Transverse colon (tissue), 4 donors: ENCODE measurements at places on chromosomes 11 and 22.

DNA sequence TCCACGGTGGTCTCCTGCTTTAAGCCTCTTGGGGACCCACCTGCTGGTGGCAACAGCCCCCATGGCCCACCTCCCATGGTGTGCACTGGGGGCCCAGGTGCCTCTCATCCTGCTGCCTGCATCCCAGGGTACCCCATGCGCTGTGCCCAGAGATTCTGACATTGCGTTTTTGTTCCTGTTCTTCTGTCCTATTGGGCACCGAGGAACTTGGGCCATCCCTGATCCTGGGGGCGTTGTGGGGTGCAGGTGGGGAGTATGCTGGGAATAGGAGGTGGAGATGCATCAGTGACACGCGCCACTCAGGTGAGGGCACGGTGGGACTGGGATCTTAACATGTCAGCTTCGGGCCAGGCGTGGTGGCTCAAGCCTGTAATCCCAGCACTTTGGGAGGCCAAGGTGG lies 12.4 kb upstream of the NAP1L4 start:
- DNase-seq: no peak

DNA sequence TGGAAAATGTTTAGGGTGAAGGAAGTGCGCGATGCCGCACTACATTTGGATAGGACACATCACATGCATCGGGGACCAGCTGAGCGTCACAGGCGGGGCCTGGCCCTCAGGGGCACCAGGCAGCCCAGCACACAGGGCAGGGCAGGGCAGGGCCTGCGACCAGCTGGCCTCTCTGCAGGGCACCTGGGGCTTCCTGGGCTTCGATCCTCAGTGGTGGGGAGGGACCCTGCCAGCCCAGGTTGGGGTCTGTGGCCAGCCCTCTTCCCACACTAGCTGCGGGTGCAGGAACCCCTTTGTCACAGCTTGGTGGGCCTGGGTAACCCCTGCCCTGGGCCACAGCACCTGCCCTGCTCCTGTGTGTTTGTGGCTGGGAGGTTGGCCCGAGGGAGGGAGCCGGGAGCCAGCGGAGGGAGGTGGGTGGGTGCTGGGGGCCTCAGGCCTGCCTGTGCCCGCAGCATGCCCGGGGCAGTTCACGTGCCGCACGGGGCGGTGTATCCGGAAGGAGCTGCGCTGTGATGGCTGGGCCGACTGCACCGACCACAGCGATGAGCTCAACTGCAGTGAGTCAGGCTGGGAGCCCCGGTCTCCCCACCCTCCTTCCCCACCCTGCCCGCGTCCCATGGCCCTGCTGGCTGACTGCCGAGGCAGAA lies 37.9 kb downstream of the ST14 start:
- DNase-seq: no peak

DNA sequence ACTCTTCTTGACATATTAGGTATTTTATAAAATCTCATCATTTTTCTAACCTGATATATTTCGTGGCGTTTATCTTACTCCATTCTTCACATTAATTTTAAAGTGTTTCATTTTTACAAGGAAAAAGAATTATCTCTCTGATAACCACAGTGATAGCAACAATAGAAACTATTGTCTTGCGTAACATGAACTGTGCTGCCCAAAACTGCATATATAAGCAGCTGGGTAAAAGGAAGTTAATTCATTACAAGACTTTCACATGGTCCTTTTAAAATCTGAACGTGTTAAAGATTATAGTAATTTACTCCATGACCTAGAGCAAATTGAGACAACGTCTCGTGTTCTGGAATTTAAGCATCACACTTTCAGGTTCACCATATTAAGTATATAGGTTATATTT lies 210.4 kb upstream of the GRIA4 start:
- DNase-seq: no peak

DNA sequence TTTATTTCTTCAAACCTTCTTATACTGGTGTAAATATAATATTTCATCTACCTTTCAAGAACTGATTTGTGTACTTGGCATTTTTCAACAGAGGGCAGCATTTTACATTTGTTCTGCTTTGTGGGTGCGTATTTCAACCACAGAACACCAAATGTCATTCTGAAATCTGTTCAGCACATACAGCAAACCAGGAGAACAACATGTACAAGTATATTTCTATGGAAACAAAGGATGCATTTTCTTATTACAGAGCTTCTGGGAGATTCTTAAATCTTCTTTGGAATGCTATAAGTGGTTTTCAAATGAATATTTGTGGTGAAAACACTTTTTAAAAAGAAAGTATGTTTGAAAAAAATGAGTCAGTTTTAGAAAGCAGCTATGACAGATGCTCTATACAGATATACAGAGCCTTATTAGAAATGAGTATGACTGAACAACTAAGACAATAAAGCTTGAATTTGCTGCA lies 946.0 kb downstream of the FAM181B start:
- no peak for DNase-seq

DNA sequence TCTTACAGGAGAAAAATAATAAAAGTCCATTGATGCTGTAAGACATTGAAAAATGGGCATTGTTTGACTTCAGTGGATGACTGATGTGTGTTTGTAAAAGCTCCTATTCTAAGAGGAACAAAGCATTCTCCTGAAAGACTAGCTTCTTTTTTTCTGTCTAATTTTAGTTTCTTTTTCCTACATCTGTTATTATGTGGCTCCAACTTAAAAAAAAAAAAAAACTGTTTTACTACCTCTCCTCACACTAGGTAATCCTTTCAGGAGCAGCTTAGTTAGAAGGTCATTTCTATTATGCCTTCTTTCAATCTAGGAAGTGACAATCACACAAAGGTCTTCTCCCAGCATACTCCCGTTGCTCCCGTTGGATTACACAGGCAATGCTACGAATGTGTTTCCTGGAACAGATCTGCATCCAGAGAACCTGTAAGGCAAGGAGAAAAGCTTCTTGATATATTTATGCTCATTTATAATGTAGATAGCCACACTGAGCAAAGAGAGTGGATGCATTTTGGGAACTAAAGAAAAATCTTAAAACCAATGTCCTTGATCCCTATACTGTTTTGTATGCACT lies 595.1 kb upstream of the CCDC179 start:
- no peak for DNase-seq

DNA sequence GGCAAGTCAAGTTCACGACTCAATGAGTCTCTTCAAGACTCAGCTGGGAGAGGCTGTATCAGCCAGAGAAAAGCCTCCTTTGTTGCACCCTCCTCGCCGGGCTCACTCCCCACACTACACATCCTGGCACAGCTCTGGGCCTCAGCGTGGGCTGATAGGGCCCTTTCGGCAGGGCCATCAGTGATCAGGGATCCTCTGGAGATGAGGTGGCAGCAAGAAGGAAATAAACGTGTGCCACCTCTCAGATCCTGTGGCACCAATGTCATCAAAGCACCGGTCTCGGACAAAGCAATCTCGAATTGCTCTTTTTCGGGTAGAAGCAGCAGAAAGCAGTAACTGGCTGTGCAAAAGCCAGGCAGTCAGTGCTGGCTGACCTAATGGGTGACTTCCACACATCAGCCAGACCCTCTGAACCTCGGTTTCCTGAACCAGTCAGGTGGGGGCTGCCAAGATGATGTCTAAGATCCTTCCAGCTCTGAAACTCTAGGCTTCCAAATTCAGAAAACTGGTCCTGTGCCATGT lies 2.1 kb downstream of the EHD1 start:
- no peak for DNase-seq

- DNase-seq: no peak
These were observed 9.5 kb upstream of the DENND5A start for GRCh38 chr11:9274499-9275258.

GRCh38 chr11:23257556-23257955 lies 397.3 kb upstream of the CCDC179 start:
- no peak for DNase-seq

DNA sequence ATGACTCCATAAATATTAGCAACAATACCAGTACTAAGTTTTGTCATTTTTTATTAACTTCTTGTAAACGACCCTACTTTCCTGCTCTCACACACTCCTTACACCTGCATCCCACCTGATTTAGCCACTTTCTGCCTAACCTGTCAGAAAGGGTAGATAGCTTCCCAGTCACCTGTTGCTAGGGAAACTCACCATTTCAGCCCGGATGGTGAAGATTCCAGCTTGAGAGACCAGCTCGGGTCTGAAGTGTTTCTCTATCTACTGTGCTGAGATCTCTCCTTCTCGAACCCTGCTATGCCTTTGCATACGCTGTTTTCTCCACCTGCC lies at the start of gene PARVG:
PARVG (plus strand) TSS at position 220 of the 327 bp plus-strand sequence. CDS start 2,405 bp downstream, outside the sequence.
- DNase-seq: peak; percentile 30

DNA sequence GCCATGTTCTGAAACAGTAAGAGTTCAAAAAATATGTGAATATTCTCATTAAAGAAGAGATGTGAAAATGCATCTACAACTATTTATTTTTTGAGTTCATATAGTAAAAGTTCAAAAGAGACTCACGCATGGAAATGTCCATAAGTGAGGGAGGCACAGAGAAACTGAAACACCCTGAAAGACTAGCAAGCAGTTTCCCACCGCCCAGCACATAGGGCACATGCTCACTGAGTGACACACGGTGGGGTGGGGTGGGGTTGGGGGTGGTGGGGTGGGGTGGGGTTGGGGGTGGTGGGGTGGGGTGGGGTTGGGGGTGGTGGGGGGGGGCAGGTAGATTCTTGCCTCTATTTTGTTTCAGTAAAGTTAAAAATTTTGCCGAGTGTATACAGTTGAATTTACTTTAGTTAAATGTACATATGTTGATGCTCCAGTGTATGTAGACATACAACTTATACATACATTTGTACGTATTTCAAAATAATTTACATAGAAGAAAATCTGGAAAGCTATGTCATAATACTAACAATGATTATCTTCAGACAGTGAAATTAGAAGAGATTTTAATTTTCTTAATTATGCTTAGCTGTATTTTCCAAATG lies 6.3 kb downstream of the CCDC34 start:
- no peak for DNase-seq

DNA sequence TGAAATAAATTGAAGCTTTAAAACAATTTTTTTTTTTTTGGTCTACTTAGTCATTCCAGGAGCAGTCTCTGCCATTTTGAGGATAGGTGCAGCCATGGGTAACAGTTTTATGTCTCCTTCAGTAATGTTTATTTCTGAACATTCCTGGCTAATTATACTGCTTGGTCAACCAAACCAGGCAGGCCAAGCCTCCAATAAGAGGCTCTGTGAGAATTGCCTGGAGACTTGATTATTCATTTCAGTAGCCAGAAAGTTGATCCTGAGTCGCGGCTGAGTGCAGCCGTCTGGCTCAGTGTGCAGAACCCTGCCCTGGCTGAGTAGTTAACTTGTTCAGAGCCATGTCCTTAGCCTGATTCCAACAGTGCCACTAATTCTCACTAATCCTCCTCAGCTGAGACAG lies 364.0 kb upstream of the FAT3 start:
- DNase-seq: no peak

GRCh38 chr11:67612751-67613150 lies 6.0 kb downstream of the NDUFV1 start:
- no peak for DNase-seq

- no peak for DNase-seq
These were observed 44.6 kb downstream of the RDX start for GRCh38 chr11:110251836-110252235.

DNA sequence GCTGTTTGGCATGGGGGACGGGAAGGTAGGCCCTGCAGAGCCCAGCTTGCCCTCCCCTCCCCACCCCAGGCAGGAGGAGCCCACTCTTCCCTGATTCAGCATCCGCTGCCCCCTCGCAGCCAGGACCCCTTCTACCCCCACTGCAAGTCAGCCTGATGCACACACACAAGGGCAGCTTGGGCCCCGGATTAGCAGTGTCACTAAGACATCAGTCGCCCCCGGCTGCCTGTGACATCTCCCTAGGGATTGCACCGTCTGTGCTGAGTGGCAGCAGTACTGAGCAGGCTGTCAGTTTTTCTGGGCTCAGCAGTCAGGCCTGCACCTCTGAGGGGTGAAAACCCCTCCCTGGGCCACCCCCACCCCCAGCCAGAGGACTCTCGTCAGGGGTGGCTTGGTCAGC lies 30.4 kb upstream of the SYT7 start:
- DNase-seq: no peak

DNA sequence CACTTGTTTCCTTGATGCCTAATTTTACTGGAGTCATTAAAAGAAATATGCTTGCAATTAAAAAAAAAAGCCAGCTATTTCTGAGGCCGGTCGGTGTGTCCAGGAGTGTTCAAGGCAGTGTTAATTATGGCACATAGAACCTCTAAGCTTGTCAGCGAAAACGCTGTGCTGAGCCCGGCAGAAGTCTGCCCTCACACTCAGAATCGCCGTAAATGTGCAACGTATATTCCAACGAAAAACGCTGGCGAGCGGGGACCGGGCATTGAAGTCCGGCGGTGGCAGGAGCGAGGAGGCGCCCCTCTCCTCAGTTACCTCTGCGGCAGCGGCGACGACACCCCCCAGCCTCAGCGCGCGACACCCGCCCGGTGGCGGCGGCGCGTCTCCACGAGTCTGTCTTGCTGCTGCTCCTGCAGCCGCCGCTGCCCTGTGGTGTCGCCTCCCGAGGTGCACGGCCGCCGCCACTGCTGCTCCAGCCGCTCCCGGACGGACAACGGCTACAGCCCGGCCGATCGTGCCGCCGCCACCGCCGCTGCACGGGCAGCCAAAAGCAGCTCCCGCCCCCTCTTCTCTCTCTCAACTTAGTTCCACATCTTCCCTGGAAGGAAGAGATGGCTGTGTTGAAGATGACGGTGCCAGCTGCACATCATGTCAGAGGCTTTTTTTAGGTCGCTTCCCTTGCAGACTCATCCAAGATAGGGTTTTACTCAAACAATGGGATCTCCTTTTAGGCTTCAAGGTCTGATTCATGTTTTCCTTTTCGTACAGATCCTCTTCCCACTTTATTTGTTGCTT lies 56.0 kb downstream of the JAM3 start:
- DNase-seq: no peak

- no peak for DNase-seq
These were observed 18.4 kb downstream of the DEUP1 start for GRCh38 chr11:93348930-93349329.

- DNase-seq: no peak
These were observed 739.9 kb downstream of the FAM181B start for GRCh38 chr11:81993755-81994154.

- no peak for DNase-seq
These were observed 19.1 kb downstream of the CCDC83 start for GRCh38 chr11:85874265-85874664.

DNA sequence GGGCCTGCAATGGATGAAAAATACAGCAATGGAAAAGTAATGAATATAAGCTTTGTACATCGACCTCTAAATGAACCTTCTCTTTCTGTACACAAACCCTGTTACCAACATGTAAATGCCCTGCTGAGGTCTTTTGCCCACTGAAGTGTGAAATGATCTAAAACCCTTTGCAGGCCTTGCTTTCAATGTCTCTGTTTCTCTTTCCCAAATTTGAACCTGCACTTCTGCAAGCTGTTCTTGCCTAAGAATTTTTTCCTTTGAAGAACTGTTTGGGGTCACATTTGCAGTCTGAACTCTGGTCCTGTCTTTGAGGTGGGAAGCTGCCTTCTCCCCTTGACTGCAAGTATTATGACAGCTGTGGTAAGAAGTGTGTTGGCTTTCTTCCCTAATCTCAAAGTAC lies 1237.1 kb downstream of the FAM181B start:
- no peak for DNase-seq

GRCh38 chr11:39209981-39210380 lies 2249.5 kb downstream of the LRRC4C start:
- DNase-seq: no peak
